ENCODE measurements at places on chromosomes 12 and 14.

GRCh38 chr12:49678711-49679110, 28.5 kb downstream of the FMNL3 start:
- DNase-seq, result no peak

DNA sequence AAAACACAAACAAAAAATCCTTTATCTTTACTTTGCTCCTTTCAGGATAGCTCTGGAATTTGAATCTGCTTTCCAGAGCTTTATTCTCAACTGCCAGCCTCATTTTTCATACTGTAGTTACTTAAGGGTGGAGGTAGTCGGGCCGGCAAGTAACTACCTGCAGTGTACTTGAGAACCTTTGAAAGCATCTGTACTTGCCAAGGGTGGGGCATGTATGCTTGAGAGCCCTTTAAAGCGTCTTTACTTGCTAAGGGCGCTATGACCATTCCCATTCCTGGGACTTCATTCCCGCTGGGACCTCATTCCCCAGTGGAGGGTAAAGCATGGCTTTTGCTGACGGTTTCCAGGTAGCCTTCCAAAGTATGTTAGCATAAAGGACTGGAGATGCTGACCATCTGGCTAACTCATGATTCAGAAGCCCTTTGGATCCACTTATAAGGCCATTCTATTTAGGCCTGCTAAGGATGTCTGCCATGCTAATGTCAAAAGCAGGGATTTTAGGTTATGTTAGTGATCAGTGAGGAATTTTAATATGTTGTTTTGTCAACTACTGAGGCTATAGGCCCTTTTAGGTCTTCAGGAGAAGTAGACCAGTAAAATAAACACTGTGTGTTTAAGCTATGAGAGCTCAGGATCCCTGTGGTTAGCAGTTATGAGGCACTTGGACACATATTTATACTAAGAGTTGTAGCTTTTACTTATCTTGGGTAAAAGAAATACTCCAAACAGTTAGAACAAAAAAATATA, 74.9 kb downstream of the CRADD start:
- DNase-seq, result no peak

DNA sequence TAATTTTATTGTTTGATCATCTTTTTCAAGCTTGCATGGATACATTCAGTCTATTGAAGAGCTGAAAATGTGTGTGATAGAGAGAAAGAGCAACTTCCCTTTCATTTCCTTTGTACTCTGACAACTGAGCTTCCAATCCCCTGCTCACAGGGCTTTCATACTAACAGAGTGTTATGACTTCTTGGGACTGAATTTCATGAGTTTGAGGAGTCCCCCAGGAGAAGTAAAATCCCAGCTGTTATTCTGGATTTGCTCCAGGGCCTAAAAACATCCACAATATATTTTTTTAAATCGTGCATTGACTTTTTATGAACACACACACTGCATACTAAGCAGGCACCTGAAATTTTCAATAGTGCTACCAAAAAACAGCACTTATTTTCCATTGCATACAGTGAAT, 195.8 kb upstream of the CAND1 start:
- DNase-seq, result no peak

DNA sequence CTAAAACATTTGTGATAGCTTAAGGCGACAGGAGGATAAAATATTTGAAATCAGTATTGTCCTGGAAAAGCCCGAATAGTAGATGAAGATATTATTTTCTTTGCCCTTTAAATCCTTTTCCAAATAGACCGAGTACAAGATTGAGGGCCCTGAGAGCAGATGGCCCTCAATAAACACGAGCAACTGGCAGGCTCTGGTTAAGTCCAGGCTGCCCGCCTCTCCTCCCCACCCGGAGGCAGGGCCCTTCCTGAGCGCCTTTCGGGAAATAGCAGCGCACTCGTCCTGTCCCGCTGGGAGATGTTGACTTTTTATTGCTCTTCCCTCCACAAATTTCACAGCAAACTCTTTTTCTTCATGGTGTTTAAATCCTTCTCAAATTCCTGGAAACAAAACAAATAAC, 50.8 kb upstream of the MAX start:
- DNase-seq, result no peak

- no peak for DNase-seq
Measured at GRCh38 chr12:1622406-1622805, 6.6 kb upstream of the WNT5B start.

DNA sequence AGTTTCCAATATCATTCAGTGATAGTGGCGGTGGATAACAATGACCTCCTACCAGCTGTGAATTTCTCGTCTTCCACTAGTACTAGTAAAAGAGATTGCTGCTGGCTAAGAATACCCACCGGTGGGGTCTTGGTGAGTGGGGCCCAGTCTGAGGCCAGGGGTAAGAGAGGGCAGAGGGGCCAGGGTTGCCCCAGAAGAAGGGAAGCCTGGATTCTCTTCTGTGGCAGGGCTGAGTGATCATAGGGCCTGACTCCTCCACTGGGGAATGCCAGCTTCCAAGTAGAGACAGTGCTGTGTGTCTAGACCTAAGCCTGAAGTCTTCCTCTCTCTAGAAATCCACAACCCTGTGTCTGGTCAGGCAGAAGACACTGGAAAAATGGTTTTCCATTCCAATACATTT, 5.8 kb upstream of the TMEM63C start:
- no peak for DNase-seq

DNA sequence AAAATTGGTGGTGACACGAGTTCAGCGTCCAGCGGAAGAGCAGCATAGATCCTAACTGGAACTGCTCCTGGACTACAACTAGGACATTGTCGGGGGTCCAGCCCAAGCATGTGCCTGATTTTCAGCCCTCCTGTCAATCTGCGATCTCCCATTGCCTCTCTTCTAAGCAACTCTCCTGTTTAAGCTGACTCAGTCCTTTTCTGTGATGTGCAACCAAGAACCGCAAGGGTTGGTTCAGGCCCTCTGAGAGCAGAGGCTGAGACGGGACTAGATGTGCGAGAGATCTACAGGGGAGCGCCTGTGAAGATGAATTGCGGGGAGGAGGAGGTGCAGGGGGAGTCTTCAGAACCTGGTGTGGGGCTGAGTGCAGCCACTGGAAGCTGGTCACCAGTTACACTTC, 3.7 kb upstream of the PAPLN start:
- DNase-seq, result no peak

GRCh38 chr14:20503898-20504297, 1.4 kb upstream of the RNASE10 start:
- DNase-seq, result no peak

- no peak for DNase-seq
Measured at GRCh38 chr12:56947633-56948456, 9.6 kb downstream of the RDH16 start.

All from activated naive CD4-positive, alpha-beta T cell (primary cell).